ENCODE measurements at places on chromosomes 12 and 14.

DNA sequence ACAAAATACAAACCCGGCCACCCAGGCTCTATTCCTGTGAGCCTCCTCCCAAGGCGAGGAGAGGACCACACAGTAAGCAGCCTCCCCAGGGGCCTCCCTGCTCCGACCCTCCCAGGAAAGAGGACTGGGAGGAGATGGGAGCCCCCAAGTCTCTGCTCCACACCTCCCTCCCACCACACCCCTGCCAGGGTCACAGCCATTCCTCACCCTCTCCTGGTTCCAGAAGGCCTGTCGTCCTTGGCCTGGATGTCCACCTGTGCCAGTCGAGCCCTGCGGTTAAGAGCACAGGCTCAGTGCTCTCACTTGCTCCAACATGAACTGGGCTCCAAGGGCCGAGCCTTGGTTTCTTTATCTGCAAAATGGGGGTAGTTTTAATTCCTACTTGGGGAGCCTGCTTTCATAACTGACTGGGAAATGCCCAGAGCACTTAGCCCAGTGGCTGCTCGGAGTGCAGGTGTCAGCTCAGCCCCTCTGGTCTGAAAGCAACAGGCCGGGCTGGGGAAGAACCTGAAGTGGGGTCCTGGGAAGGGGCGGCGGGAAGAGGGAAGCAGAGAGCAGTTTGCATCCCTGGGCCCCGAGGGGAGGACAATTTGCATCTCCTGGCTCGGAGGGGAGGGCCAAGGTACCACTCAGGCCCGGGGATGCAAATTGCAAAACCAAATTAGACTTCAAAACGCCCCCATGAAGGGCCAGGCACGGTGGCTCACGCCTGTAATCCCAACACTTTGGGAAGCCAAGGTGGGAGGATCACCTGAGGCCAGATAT is 23.6 kb downstream of the TCHP start:
- DNase-seq = no peak

DNA sequence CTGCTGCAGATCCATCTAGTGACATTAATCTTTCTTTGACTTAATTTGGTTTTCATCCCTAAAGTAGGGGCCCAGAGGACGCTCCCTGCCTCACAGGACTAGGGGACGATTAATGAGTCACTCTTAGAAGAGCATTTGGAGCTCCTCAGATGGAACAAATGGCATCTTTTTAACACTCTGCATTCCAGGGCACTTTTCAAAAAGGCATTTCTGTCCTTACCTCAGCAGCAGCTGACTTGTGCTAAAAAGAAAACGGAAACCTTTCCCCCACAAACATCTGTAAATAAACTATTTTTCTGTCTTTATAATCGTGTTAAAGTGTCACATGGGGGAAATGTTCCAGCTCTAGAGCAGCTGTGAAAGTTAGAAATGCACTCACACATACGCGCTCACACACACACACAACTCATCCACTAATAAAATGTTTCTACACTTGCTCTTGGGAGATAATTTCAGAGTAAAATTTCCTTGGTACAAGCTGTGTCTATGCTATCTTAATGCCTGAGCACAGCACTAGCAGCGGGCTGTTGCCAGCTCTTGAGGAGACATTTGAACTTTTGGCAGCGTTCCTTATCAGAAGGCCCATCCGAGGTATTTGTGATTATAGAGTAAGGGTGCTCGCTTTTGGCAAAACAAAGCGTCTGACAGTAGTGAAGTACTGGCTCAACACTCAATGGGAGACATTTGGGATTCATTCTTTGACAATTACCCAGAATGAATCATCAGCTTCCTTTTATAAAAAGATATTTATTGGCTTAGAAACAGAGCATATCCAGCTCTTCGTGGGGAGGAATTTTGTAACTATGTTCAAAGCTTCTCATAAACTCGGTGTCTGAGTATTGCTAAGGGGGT is 141.3 kb downstream of the PLXNC1 start:
- no peak for DNase-seq

DNA sequence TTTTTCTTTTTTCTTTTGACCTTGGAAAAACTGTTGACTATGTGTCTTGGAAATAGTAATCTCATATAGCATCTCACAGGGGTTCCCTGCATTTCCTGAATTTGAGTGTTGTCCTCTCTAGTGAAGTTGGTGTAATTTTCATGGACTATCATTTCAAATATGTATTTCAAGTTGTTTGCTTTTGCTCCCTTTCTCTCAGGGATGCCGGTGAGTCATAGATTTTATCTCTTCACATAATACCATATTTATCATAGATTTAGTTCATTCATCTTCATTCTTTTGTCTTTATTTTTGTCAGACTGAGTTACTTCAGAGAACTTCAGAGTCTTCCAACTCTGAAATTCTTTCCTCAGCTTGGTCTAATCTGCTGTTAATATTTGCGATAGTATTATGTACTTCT is 1320.6 kb downstream of the LRFN5 start:
- DNase-seq = no peak

DNA sequence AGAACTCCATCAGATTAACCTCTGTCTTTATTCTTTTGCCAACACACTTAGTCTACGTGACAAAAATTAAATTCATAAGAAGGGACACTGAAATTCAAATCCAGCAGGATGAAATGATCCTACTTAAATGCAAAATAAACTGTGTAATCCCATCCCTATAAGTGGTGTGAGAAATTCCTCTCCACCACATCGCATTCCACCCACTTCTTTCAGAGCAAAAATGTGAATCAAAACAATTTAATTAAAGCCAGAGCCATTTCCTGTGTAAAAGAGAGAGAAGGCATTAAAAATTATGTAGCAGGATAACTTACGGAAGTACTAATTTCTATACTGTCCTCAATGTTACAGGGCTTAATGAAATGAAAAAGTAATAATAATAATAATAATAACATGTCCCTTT is 844.3 kb downstream of the GALC start:
- no peak for DNase-seq

DNA sequence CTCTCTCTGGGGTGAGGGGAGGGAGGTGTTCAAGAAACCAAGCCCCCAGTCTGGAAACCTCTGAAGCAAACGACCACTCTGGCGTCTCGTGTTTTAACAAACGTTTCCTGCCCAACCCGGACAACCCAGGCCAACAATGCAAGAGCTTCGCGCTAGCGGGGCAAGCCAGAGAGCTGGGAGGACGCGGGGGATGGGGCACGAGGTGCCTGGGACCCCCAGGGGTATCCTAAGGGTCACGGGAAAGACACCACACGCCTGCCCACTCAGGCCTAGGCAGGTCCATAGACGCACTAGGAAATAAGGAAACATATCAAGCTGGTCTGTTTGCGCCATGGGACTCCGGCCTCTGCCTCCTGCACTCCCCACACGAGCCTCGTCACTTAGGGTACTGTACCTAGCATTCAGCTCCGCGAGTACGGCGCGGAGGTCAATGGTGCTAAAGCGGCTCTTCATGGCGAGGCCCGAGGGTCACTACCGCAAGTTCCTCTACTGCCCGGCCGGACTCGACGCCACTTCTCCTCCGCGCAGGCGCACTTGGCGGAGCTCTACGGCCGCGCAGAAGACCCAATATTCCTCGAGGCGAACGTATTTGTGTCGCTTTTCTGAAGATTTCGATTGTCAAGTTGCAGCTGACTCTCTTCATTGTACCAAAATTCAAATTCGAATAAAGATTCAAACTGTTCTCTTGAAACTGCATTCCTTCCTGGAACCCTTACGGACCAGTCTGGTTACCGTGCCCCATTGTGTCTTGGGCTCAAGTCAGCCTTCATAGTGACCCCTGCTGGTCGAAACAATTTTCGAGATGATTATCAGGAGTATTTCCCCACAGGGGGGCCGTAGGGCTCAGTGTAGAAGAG is at the start of gene NEMF:
NEMF (minus strand) TSS at position 488 of the 857 bp plus-strand sequence; CDS start at position 453, 35 bp downstream.
- DNase-seq = peak; percentile 84

DNA sequence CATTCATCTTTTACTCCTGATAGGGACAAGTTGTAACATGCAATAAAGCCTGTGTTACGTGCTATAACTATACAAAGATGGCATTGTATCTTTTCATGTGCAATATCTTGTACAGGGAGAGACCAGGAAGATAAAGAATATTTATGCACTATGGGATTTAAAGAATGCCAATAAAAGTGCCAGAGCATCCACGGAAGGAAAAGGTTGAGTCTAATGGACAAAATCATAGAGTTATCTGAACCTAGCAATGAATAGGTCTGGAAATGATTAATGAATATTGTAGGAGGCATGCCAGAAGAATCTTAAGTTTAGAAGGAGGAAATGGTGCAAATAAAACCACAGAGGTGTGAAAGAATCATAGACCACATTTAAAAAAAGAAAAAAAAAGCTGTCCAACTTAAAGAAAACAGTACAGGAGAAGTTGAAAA is 263.9 kb downstream of the KCNC2 start:
- DNase-seq = no peak
